ENCODE measurements at places on chromosomes 13 and 19.

DNA sequence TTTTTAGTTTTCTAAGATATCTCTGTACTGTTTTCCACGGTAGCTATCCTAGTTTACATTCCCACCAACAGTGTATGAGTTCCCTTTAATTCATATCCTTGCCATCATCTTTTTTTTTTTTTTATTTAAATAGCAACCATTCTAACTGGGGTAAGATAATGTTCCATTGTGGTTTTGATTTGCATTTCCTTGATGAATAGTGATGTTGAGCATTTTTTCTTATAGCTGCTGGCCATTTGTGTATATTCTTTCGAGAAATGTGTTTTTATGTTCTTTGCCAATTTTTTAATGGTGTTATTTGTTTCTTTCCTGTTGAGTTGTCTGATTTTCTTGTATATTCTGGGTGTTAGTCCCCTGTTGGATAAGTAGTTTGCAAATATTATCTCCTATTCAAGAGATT, 454.8 kb downstream of the DACH1 start:
- no peak for DNase-seq

DNA sequence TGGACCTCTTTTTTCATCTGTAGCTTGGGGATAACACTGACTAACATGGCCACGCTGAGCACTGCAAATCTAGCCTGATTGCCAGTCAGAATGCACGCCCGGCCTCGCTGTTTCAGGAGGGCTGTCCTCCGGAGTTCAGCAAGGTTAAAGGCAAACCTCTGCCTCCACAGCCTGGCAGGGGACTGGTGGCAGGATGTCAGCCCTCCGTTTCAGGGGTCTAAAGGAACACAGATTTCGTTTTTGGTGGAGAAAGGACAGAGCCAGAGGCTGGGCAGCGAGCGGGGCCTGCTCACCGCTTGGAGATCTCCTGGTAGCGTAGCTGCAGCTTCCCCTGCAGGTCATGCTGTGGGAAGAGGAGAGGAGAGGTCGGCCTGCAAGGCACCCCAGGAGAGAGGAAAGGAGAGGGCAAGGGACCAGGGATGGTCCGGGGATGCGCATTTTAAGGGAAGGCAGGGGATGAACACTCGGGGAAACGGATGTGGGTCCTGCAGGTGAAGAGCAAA, 560 bp downstream of the NDUFA7 start:
- no peak for DNase-seq

GRCh38 chr19:33089010-33089409, 8.0 kb downstream of the GPATCH1 start:
- DNase-seq, result no peak

- no peak for DNase-seq
These were observed 11.5 kb downstream of the S1PR2 start for GRCh38 chr19:10219678-10220077.

DNA sequence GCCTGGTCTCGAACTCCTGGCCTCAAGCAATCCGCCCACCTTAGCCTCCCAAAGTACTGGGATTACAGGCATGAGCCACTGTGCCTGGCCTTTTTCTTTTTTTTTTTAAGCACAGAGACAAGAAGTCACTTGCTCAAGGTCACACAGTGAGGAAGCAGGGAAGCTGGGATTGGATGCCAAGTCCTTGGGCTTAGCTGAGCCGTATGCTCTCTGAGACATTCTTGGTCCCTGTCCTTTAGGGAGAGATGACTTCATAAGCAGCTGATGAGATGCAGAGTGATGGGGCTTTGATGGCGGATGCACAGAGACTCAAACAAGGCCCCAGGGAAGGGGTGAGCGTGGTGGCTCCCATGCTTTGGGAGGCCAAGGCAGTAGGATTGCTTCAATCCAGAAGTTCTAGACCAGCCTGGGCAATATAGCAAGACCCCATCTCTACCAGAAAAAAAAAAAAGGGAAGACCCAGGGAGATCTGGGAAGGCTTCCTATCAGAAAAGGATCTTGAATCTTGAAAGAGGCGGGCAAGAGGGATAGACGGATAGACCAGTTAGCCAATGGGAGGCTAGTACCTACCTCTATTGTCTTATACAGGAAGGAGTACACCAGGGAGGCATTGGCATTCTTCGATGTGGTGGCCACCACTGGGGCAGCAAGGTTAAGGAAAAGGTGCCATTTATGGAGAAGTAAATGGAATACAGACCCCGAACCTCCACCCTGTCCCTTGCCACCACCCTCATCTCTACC, 3.9 kb downstream of the AP1M2 start:
- DNase-seq, result no peak
